ENCODE measurements at places on chromosomes 7 and 10.

GRCh38 chr7:131501422-131501821 is 55.0 kb downstream of the PODXL start:
- DNase-seq: no peak

GRCh38 chr10:63595072-63595471 is 73.9 kb downstream of the REEP3 start:
- DNase-seq: no peak

- DNase-seq: no peak
Observed at GRCh38 chr10:125125951-125126735, 34.2 kb downstream of the CTBP2 start.

GRCh38 chr10:26215935-26216584 is 514 bp upstream of the GAD2 start:
- peak; percentile 81 for DNase-seq

- no peak for DNase-seq
Observed at GRCh38 chr7:31890766-31891165, 179.4 kb downstream of the PDE1C start.

GRCh38 chr10:120433141-120433540 is 23.9 kb upstream of the PLPP4 start:
- DNase-seq: no peak
